ENCODE measurements at places on chromosomes 7 and 10. TPM values are rescaled to one million over a fixed set of nuclear protein-coding genes. Genes with fewer than 3 reads are reported as not detected.

NUP42 gene
- total RNA-seq = 58.3 TPM

CTAGE8 gene
- not detected for total RNA-seq

ACTL6B gene
- not detected for total RNA-seq

SNX10 gene
- total RNA-seq = 7.7 TPM

UPK3BL2 gene
- total RNA-seq = 24.1 TPM

GRCh38 chr7:91537260-91538152, 273.3 kb downstream of the FZD1 start:
- H3K4me1 ChIP-seq = no peaks in the 10 kb centered on the region
- DNase-seq = no peak
- H3K27ac ChIP-seq = no peak overlapping the region
- H3K27me3 ChIP-seq = no peaks in the 10 kb centered on the region
- no peaks in the 10 kb centered on the region for H3K36me3 ChIP-seq

DNA sequence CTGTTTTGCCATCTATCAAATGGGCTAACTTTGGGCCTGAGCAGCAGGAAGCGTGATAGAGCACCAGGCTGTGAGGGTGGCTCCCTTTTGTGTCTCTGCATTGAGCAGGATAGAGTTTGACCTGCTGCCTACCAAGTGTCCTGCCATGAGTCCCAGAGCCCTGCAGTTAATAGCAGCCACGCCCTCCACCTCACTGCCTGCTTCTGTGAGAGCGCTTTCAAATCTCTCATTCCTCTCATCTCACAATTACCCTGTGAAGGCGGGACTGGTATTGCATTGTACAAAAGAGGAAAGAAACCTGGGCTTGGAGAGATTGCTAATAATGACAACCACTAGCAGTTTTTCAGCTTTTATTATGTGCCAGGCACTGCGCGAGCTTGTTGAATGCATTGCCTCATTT, 39.9 kb downstream of the UNC5B start:
- no peak overlapping the region for H3K27ac ChIP-seq
- no peak for DNase-seq
- no peaks in the 10 kb centered on the region for H3K27me3 ChIP-seq
- H3K4me1 ChIP-seq = no peaks in the 10 kb centered on the region
- H3K36me3 ChIP-seq = no peaks in the 10 kb centered on the region

- DNase-seq = no peak
- H3K27ac ChIP-seq = no peak overlapping the region
- no peaks in the 10 kb centered on the region for H3K36me3 ChIP-seq
- no peaks in the 10 kb centered on the region for H3K27me3 ChIP-seq
- H3K4me1 ChIP-seq = no peaks in the 10 kb centered on the region
Observed at GRCh38 chr10:69786791-69787190, 14.9 kb upstream of the COL13A1 start.

DNA sequence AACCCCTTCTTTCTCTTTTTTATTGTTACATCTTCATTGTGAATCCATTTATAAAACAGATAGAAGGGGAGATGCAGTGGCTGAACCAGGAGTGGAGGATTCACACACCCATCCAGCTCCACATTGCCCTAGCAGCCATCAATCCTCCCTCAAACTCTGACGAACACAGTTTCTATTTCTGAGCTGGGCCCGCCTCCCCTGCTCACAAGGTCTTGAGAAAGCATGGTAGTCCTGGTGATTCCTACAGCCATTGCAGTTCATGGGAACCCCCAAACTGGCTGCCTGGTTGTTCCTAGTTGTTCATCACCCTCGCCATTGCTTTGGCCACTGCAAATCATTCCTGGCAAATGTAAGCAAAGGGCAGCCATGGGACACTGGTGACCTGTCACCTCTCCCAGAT, 258.5 kb upstream of the AOAH start:
- H3K4me1 ChIP-seq = no peaks in the 10 kb centered on the region
- DNase-seq = no peak
- no peaks in the 10 kb centered on the region for H3K27me3 ChIP-seq
- no peak overlapping the region for H3K27ac ChIP-seq
- H3K36me3 ChIP-seq = no peaks in the 10 kb centered on the region

- no peaks in the 10 kb centered on the region for H3K36me3 ChIP-seq
- DNase-seq = no peak
- no peak overlapping the region for H3K27ac ChIP-seq
- H3K4me3 ChIP-seq = no peak overlapping the region
Observed at GRCh38 chr10:62870866-62871265, 54.7 kb upstream of the EGR2 start.

- no peaks in the 10 kb centered on the region for H3K4me1 ChIP-seq
- DNase-seq = no peak
- H3K27ac ChIP-seq = no peak overlapping the region
- H3K36me3 ChIP-seq = no peaks in the 10 kb centered on the region
- no peak overlapping the region for H3K4me3 ChIP-seq
Observed at GRCh38 chr10:30935078-30935477, 96.6 kb downstream of the ZNF438 start.

DNA sequence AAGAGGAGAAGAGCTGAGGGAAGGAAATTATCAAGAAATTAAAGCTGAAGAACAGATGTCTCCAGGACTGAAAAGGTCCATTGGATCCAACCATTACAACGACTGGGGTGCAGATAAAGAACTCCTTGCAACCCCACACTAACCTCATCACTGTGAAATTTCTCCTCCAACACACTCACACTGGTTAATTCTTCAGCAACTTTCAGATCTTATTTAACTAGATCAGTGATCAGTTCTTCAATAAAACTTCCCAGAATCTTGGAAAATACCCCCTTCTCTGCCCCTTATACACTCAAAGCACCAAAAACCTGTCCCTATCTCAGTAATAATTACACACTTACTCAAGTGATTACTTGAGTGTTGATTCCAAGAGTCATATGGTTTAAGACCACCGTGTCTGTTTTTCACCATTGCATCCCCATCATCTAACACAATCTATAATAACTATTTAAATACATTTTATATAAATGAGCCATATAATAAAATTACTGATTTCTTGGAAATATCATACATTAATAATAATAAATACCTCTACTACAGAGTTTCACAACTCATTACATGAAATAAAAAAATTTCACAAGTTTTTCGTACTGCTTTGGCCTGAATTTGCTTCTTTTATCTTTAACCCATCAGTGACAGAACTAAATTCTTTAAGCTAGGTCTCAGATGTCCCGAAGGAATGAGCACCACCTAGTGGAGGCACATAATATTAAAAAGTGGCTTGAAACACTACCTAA, 123.7 kb downstream of the MPP7 start:
- no peaks in the 10 kb centered on the region for H3K27me3 ChIP-seq
- DNase-seq = no peak
- no peaks in the 10 kb centered on the region for H3K4me1 ChIP-seq
- no peaks in the 10 kb centered on the region for H3K36me3 ChIP-seq

GRCh38 chr10:28087661-28088351, 88.9 kb upstream of the ODAD2 start:
- H3K27me3 ChIP-seq = no peaks in the 10 kb centered on the region
- no peak overlapping the region for H3K4me3 ChIP-seq
- DNase-seq = no peak
- H3K27ac ChIP-seq = no peak overlapping the region

- H3K4me1 ChIP-seq = no peaks in the 10 kb centered on the region
- H3K27me3 ChIP-seq = no peaks in the 10 kb centered on the region
- H3K36me3 ChIP-seq = no peaks in the 10 kb centered on the region
- no peak overlapping the region for H3K27ac ChIP-seq
- no peak overlapping the region for H3K4me3 ChIP-seq
Observed at GRCh38 chr10:101529207-101529606, 58.9 kb downstream of the POLL start.

GRCh38 chr7:512541-513311, 6.9 kb downstream of the PDGFA start:
- H3K4me1 ChIP-seq = peaks cover 9% of the 10 kb centered on the region
- H3K4me3 ChIP-seq = no peak overlapping the region
- H3K27me3 ChIP-seq = no peaks in the 10 kb centered on the region
- H3K27ac ChIP-seq = peak overlapping the region; percentile 59

DNA sequence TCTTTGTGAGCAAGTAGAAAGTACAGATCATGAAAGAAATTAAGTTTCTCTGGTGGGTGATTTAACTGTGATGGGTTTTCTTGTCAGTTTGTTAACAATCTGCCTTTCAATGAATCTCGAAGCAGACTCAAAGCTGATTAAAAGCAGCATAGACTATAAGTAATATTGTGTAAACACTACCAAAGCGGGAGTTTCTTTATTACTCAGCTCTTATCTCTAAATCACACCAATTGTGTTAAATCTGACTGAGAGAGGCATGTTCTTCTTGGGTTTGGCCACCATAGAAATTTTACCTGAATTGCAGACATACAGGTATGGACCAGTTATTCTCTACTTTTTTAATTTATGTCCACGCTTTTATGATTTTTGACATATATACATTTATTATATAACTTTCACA, 65.2 kb downstream of the DKK1 start:
- no peaks in the 10 kb centered on the region for H3K36me3 ChIP-seq
- H3K4me3 ChIP-seq = no peak overlapping the region
- no peaks in the 10 kb centered on the region for H3K27me3 ChIP-seq
- DNase-seq = no peak
- no peaks in the 10 kb centered on the region for H3K4me1 ChIP-seq

DNA sequence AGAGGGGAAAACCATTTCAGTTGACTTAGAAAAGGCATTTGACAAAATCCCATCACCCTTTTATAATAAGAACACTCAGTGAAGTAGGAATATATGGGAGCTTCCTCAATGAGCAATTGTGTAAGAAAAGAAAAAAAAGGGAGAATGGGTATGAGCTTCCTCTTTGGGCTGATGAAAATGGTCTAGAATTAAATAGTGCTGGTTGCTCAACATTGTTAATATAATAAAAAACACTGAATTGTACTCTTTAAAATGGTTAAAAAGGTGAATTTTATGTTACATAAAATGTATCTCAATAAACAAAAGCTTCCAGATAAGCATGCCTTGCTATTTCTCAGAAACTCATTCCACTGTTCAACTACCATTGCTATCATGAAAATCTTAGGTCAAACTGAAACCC, 40.6 kb downstream of the LRRC17 start:
- H3K27me3 ChIP-seq = no peaks in the 10 kb centered on the region
- no peak overlapping the region for H3K27ac ChIP-seq
- DNase-seq = no peak
- H3K36me3 ChIP-seq = no peaks in the 10 kb centered on the region
- H3K4me3 ChIP-seq = no peak overlapping the region

- no peak overlapping the region for H3K4me3 ChIP-seq
- no peaks in the 10 kb centered on the region for H3K36me3 ChIP-seq
- peak; percentile 20 for DNase-seq
- no peak overlapping the region for H3K27ac ChIP-seq
Observed at GRCh38 chr7:28298870-28299518, 113.3 kb upstream of the CREB5 start.

DNA sequence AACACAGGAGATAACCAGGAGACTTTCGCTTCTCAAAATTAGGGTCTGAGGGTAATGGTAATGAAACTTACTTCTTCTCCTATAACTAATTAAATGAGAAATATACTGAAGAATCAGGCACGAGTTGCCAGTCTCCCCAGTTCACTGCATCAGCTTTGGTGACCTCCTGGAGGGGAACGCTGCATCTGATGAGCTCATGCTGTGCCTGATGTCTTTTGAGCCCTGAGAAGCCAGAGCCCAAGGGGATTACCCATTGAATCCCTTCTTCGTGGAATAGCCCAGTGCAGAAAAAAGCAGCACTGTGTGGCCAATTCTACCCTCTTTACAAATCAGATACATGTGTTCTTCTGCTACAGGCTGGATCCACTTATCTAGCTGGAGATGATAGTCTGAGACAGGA, 45.1 kb downstream of the CYP2C9 start:
- no peaks in the 10 kb centered on the region for H3K36me3 ChIP-seq
- H3K27me3 ChIP-seq = no peaks in the 10 kb centered on the region
- DNase-seq = no peak

DNA sequence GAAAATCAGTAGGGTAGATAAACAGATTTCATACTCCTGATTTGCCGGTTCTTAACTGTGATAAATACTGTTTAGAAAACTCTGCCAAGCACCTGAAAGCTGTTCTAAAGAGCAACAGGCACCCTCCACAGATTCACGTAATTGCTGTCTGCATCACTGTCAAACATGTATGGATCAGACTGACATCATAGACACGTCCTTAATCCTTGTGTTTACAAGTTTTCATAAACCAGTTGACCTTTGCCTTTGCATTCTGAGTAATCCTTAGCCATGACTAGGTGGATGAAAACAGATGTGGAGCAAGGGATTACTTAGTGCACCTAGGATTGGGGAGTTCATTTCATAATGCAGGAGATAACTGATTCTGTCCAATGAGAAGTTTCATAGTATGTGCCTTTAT, 41.6 kb downstream of the SLC39A12 start:
- no peak for DNase-seq
- H3K4me1 ChIP-seq = no peaks in the 10 kb centered on the region
- no peak overlapping the region for H3K4me3 ChIP-seq
- no peaks in the 10 kb centered on the region for H3K27me3 ChIP-seq

DNA sequence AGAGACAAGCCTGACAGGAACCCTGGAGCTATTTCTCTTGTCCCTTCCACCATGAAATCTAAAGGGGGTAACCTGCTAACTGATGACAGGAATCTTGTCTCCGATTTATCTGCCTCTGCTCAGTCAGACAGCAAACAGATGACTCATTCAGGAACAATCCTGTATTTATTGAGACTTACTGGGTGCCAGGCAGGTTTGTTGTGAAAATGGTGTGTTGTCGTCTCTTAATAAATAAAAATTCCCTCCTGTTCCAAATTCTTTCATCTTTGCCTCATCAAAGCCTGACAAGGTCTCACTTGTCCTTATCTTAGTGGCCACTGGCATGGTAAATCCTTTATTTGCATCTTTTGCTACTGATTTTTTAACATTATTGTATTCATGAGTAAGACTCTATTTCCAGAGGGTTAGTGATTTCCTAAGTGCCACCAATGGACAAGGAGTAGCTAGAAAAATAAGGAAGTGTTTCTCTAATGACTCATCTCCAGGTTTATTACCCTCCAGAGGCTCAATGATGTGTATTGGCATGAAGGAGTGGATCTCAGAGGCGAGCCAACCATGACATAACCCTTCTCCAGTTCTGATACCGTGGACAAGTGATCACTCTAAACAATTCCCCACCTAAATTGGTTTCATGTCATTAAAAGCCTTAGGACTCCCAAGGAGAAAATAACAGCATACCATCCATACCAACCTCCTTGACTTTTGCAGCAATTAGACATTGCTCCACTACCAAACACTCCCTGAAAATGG, 724.0 kb downstream of the GRID1 start:
- H3K4me1 ChIP-seq = peaks cover 8% of the 10 kb centered on the region
- no peak for DNase-seq
- H3K4me3 ChIP-seq = no peak overlapping the region
- no peaks in the 10 kb centered on the region for H3K27me3 ChIP-seq
- H3K27ac ChIP-seq = peak overlapping the region; percentile 28

- H3K4me1 ChIP-seq = no peaks in the 10 kb centered on the region
- H3K27ac ChIP-seq = no peak overlapping the region
- DNase-seq = no peak
- H3K4me3 ChIP-seq = no peak overlapping the region
- no peaks in the 10 kb centered on the region for H3K36me3 ChIP-seq
- H3K27me3 ChIP-seq = no peaks in the 10 kb centered on the region
Observed at GRCh38 chr7:142717453-142717852, 31.8 kb upstream of the PRSS1 start.
